ENCODE measurements at places on chromosomes 12 and 14. TPM values are rescaled to one million over a fixed set of nuclear protein-coding genes. Genes with fewer than 3 reads are reported as not detected.
A peak's percentile ranks its signal among the peaks of the same experiment; 100 is the strongest.

FAM222A gene
- 25.0 TPM for total RNA-seq

GRCh38 chr12:3016191-3016590, 57.0 kb downstream of the TEAD4 start:
- DNase-seq: no peak

DNA sequence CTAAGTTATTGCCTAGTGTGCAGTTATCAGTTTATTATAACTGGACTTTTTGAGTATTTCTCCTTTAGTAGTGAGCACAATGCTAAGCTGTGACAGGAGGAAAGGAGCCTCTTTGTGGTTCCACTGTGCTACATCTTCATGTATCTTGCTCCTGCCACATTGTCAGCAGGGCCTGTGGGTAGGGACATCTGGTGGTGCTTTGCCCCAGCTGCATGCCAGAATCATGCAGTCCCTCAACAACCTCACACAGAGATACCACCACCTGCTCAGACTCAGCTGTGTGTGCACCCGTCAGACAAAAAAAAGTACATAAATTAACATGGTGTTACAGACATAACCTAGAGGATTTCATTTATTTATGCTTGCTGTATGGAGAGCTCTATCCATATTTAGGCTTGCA, 51.1 kb downstream of the MIS18BP1 start:
- no peak for DNase-seq

CLEC4A gene
- total RNA-seq: 0.38 TPM

- no peak for DNase-seq
These were observed 51.3 kb downstream of the SSPN start for GRCh38 chr12:26246483-26247164.

C12orf57 gene
- total RNA-seq: 251 TPM

- no peak for DNase-seq
These were observed 1282.2 kb upstream of the USP15 start for GRCh38 chr12:60977966-60978365.

PTGER2 gene
- 0.65 TPM for total RNA-seq

DNA sequence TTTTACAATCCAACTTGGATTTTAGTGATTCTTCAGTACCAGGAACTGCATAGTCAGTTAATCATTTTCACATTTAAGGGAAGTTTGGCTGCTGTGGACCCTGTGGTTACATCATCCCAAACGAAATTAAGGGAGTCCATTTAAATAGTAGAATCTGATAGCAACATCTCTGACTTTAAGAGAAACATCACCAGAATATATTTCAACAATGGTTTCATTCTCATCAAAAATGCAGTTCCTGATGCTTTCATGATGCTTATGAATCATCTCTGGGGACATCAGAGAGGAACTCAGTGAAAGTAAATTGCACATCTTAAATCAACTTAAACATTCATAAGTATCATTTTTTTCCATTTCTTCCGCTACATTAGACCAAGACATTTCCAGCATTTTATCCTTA, 1170.7 kb downstream of the FSCB start:
- no peak for DNase-seq

DNA sequence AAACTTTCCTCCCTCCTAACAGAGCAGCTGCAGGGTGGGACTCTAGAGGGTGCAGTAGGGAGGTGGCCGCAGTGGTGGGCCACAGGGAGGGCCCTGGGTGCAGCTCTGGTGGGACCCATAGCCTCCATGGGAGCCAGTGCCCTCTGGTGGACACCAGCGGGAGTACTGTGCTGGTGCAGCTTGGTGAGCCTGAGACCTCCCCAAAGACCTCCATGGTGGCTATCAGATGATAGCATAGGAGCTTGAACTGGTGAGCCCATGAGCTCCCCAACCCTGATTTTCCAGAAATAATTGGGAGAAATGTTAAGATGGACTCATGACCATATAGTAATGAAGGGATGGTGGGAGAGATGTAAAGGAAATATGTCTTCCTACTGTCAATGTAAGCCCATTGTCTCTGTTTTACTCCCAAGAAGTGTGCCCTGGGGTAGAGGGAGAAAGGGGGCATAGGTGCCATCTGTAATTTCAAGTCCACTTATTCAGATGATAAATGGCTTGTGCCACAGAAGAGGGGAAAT, 98.7 kb downstream of the GAS2L3 start:
- DNase-seq: no peak

DNA sequence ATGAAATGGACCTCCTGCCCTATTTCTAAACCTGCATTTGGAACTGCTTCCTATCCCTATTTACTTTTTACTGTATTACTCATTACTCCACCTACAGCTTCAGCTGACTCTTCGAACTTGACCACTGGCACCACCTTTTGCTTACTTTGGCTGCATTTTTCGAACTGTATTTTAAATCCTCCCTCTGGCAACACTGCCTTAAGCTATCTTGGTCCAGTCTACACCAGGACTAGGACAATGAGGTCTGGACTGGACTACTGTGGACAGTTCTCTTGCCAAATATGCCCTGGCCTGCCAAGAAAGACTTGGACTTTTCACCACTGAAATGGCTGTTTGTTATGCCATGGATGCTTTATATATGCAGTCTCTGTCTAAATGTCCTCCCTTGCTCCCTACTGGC, 328.1 kb downstream of the BTG1 start:
- no peak for DNase-seq

GRCh38 chr12:105222726-105223351, 13.1 kb downstream of the APPL2 start:
- DNase-seq: no peak

DNA sequence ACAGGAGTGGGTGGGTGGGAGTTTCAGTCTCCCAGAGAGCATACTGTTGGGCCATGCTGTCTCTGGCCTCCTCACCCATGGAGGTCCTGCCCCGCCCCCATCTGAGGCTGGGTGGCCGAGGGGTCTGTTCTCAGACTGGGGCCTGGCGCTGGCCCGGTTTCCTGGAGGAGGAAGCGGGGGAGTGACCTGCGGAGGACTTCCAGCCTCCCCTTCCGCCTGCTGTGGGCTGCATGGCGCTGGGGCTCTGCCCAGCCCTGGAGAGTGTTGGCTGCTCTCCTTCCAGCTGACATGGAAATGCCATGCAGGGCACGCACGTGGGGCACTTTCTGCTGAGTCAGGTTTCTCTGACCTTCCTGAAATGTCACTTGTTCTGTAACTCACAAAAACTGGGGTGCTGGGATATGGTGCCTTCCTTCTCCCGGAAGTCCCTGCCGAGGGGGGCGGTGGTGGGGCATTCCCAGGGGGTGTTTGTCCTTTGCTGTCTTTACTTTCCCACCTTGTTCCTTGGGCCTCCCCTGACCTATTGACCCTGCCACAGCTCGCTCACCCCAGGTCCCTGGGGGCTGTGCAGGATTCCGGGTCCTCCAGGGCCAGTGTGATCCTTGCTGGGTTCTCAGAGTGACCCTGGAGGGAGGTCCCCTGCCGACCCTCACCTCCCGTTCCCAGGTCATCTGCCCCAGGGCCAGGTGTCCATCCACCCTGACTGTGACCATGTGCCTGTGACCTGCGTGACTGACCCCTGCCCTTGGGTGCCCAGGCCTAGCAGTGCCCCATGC, 23.6 kb downstream of the PACS2 start:
- peak; percentile 81 for DNase-seq

DNA sequence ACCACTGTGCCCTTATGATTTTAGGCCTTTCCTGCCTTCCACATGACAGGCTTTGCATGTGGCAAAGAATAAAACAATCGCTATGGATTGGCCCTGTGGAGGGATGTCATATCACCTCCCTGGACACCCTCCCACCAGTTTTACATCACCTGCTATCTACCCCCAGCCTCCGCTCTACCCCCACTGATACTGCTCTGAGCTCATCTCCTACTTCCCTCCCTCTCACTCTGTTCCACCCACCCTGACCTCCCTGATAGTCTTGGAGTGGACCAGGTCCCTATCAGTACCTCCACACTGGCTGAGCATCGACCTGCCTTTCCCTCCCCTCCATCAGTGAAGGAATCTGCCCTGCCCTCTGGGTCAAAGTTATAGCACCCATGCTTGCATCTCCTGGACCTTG, 91.8 kb upstream of the FOXN3 start:
- no peak for DNase-seq

TAS2R20 gene
- total RNA-seq: 0.43 TPM

GRCh38 chr12:123931686-123932321, 40.8 kb downstream of the CCDC92 start:
- no peak for DNase-seq

DNA sequence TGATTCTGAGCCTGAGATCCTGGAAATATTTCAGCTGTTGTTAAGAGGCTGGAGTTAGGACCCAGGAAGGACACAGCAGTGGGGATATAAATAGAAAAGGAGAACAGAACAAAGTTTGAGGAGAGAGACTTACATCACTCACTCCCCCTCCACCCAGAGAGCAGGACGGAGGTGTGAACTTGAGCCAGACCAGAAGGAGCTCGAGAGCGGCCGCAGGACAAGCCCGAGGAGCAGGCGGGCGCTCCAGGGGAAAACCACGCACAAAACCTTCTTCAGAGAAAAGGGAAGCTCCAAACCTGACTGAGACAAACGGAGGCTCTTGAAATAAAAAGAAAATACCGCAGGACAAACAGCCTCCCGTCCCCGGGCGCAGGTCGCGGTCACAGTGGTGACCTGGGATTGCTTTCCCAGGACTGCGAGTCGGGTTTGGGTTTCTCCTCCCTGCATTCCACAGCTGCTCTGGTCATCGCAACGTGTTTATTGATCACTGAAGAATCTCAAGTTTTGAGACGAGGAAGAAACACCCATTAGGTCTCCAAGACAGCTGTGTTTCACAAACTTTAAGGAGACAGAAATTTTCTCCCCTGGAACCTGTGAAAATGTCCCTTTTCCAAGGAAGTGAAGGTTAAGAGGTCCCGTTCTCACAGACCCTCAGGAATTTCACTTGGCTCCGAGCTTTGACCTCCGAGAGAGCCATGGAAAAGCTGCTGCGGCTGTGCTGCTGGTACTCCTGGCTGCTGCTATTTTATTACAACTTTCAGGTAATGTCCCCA, at the start of gene ADGRD1:
ADGRD1 (plus strand) TSS at position 137 of the 773 bp plus-strand sequence; CDS start at position 696, 559 bp downstream.
- peak; percentile 76 for DNase-seq

SLCO1C1 gene
- total RNA-seq: 0.94 TPM

- no peak for DNase-seq
These were observed 102.1 kb downstream of the ERGIC2 start for GRCh38 chr12:29278673-29279420.

HSPB8 gene
- 529 TPM for total RNA-seq

DNA sequence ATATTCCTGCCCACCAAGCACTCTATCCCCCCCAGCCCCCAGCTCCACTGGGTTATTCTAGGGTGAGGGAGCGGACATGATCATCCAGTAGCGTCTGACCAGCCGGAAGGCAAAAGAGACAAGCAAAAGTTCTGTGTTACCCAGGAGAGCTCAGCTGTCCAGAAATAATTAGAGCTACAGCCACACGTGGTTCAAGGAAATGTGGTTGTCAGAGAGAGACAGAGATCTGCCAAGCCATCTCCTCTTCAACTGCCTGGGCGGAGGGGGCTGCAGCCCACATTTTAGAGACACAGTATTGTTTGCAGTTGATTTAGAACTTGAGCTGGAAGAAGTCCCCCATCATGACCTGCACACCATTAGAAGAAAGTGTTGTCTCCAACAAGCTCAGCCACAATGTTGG, 30.4 kb downstream of the DAO start:
- DNase-seq: no peak

CTSG gene
- total RNA-seq: 2.4 TPM

- no peak for DNase-seq
These were observed 19.0 kb upstream of the IFT81 start for GRCh38 chr12:110105159-110105558.

DNA sequence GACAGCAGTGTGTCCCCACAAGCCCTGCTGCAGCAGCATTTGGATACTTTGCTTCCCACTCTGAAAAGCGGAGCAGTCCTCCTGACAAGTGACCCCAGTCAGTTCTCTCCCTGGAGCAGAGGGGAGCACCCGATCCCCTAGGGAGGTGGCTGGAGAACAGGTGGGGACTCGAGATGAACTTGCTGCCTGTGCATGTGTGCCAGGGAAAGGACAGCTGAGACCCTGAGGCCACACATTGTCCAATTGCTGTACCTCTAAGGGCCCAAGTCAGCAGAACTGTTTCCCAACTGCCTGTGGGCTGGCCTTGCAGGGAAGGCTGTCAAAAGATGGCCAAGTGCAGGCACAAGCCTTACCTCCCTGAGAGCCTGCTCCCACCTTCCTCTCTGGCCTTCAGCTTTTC, 55.1 kb downstream of the IFT43 start:
- no peak for DNase-seq

GRCh38 chr12:56749359-56749758, 2.8 kb downstream of the PRIM1 start:
- no peak for DNase-seq

GRCh38 chr12:117063162-117063911, 35.9 kb downstream of the TESC start:
- peak; percentile 53 for DNase-seq
